ENCODE measurements at places on chromosomes 5 and 9.

- no peak for DNase-seq
Observed at GRCh38 chr5:27619982-27620381, 581.6 kb upstream of the CDH9 start.

DNA sequence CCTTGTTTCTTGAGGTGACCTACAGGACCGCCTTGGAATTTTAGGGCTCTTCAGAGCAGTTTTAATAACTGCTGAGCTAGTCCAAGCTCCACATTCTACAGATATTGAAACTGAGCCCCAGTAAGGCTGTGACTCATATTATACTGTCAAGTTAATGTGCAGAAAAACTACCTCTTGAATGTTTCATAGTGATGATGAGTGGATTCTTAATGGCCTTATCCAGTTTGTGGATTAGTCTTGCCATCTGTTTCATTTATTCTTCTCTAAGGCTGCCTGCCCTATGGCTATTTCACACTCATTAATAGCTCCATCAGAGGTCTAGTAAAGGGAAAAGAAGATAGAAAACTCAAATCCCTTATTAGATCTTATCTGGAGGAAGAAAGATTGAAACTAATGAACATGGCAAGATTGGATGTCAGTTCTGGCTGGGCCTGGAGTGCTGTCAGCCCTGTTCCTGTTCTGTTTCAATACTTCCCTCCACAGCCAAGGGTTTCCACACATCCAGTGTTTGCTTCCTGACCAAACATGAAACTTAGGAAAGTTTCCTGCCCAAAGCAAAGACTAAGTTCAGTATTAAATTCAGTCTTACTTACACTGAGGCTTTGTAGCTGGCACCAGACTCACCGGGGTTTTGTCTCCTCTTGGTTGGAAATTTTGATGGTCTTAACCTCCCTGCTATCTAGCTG is 215.6 kb upstream of the DMAC1 start:
- DNase-seq, result no peak

DNA sequence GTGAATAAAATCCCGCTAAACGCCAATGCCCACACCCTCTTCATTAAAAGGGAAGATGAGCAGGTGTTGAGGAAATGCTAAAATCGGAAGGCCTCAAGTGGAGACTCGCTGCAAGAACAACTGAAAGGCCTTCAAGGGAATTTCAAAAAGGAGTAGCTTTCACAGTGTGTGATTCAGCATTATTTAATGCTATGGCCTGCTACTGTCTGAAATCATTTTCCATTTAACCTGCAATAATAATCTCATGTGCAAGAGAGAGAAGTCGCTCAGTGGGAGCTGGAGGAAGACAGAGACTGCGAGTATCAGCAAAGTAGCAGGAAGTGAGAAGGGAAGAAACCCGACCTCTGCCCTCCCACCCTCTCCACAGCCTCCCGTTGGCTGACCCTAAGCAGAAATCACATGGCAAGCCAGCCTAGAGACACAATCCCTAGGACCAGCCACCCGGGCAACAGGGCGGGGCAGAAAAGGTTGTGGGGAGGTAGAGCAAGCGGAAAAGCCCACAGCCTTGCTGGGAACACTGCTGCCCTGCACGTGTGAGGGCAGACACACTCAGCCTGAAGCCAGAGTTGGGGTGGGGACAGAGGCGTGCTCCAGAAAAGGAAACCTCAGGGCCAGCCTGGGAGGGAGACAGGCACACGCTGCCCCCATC is 39.9 kb upstream of the CTSL start:
- no peak for DNase-seq

GRCh38 chr5:147404706-147405105 is 105.2 kb downstream of the DPYSL3 start:
- DNase-seq, result no peak

GRCh38 chr5:80541392-80541791 is 28.7 kb downstream of the ANKRD34B start:
- no peak for DNase-seq

DNA sequence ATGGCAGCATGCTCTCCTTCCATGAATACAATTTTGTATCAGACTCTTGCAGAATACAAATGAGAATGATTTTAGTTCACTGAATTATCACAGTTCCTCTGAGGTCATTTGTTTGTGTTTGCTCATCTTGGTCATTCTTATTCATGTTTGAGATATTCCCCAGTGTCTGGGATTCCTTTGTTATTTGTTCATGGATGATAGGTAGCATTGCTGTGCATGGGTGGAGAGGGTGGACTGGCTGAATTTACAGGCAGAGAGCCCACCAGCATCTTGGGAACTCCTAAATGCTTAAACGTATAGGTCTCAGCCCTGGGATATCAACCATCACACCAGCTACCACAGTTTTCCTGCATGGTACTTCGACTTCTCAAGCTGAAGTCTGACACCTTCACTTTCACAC is 459.8 kb downstream of the CCDC171 start:
- DNase-seq, result no peak

All from AG10803 (cell line).